ENCODE measurements at places on chromosomes 2 and 18.

GRCh38 chr18:28684746-28685355 lies 507.9 kb upstream of the CDH2 start:
- no peak for DNase-seq

DNA sequence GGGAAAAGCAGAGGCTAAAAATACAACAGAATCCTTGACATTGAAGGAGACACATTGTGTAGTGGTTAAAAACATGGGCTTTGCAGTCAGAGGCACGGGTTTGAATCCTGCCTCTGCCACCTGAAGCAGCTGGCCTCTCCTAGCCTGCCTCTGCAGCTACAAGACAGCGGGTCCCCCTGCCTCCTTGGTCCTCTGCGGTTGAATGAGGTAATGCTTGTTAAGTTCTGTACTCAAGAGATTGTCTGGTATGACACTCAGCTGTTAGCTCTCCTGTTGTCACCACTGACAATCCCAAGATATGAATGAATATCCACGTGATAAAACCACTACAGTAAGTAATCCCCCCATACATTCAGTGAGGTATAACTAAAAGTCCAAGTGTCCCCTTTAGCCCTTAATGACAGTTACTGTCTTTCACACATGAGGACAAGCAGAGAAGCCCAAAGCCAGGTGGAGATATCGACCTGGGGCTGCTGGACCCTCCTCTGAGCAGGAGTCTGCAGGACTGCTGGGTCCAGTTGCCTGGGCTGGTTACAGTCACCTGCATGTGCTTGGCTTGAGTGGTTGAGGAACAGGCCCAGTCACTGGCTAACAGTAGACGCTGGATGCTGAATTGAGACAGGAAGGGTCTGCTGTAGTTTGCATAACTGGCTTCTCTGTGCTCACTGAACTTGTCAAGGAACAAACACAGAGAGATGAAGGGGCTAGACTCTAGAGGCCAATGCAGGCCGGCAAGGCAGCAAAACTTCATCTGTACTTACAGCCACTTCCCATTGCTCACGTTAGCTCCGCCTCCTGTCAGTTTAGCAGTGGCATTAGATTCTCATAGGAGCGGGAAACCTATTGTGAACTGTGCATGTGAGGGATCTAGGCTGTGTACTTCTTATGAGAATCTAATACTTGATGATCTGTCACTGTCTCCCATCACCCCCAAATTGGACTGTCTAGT lies 85.5 kb downstream of the TGFA start:
- DNase-seq, result no peak

DNA sequence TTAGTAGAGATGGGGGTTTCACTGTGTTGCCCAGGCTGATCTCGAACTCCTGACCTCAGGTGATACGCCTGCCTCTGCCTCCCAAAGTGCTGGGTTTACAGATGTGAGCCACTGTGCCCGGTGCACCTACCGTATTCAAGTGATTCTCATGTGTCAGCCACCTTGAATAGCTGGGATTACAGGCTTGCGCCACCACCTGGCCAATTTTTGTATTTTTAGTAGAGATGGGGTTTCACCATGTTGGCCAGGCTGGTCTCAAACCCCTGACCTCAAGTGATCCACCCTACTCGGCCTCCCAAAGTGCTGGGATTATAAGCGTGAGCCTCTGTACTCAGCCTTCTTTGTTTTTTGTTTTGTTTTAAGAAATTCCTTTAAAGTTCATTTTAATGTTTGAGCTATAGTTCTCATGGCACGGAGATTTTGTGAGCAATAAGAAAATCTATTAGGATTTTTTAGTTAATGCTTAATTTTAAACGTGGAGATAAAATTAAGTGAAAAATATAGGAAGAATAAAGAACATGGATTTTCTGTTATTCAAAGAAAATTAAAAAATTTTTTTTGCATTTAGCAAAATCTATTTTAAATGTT lies 242.6 kb downstream of the PHLPP1 start:
- DNase-seq, result no peak

- DNase-seq, result no peak
Observed at GRCh38 chr2:236221798-236222197, 42.4 kb downstream of the ASB18 start.

- no peak for DNase-seq
Observed at GRCh38 chr18:13452388-13452811, 233.8 kb downstream of the LDLRAD4 start.

Data from NCI-H524 (cell line).